ENCODE measurements at places on chromosomes 5 and 9.

DNA sequence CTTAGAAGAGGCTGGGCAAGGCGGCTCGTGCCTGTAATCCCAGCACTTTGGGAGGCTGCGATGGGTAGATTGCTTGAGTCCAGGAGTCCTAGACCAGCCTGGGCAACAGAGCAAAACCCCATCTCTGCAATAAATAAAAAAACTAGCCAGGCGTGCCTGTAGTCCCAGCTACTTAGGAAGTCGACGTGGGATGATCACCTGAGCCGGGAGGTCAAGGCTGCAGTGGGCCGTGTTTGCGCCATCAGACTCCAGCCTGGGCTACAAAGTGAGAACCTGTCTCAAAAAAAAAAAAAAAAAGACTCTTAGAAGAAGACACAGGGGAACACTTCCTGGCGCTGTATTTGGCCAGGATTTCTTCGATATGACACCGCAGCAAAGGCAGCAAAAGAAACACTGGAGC lies 23.7 kb upstream of the NRARP start:
- DNase-seq, result no peak

DNA sequence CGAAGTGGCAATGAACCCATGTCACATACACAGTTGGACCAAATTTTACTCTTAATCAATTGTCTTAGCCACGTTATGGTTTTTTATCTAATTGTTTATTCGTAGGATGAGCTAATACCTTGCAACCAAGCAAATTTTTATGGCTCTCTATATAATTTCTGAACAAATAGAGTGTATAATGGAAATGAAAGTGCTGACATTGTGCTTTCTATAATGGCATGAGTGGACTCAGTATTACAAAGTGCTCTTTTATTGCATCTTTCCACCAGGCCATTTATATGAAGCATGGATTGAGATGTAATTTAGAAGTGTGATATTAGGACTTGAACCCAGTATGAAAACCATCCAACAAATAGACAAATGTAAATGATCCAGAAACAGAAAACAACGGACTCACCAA lies 1096.0 kb downstream of the DTWD2 start:
- no peak for DNase-seq

DNA sequence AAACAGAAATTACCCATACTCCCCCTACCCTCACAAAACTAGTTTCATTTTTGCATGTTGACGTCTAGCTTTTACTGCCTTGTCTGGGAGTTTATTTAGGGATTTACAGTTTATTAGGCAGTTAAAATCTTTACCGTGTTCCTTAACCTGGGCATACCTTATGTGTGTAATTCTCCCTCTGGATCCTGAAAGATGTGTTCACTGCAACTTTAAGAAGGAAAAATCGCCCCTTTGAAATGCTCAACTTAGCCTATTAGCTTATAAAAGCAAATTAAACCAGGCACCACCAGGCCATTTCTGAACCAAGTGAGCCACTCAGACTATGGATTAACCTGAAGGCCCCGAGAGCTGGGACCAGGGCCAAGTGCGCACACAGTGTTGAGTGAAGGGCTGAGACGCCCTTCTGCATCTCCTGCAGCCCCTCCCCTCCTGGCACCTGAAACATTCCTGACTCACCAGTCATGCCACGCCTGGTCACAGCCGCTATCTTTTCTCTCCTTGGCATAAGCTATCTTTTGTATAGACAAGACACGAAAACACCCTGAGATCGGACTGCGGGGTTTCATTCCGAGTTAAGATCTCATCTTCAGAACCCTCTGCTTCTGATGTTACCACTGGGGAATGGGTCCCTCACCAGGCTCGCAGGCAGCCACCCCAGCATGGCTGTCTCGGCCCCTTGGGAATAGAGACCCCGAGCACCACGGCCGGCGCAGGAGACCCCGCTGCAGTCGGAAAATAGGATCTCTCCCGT lies 111.9 kb downstream of the ROR2 start:
- DNase-seq, result peak; percentile 63

- no peak for DNase-seq
Observed at GRCh38 chr5:104299998-104300706, 737.6 kb upstream of the NUDT12 start.

GRCh38 chr9:131677444-131678180 lies 62.3 kb downstream of the RAPGEF1 start:
- DNase-seq, result no peak

DNA sequence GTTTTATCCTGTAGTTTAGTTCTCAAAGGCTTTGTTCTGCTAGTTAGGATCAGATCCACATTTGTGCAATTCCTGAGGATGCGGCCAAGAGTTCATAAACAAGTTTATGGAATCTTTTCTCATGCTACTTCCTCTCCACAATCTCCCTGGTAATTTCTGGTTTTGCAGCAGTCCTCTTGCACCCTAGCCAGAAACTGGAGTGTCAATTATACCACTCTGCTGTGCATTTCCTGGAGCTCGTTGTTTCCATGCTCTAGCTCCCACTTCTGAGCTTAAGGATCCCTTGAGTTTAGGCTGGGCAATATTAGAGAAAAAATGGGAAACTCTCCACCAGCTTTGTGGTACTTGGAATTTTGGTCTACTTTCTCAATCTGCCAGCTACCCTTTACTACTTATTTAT lies 474.7 kb downstream of the DIRAS2 start:
- DNase-seq, result no peak

GRCh38 chr9:32218100-32218767 lies 166.2 kb upstream of the ACO1 start:
- DNase-seq, result no peak

GRCh38 chr5:57836921-57837320 lies 354.3 kb upstream of the ACTBL2 start:
- DNase-seq, result no peak

DNA sequence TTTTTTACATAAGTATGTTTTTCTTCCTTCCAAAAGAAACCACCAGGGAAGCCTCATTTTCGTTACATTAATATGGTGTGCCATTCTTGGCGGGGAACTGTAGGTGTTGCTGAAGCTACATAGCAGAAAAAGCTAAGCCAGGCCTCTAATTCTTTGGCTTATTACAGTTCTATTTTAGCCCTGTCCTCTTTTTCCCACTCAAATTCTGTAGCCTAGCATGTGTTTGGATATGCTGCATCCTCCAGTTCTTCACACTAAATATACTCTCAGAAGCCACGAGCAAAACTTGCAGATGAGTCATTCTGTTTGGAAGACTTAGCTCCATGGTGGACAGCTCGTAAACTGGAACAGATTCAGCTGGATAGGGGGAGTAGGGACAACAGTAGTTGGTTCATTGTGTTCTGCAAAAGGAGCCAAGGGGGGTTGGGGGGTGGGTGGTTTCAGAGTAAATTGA lies 369.4 kb downstream of the TMEM161B start:
- peak; percentile 10 for DNase-seq

DNA sequence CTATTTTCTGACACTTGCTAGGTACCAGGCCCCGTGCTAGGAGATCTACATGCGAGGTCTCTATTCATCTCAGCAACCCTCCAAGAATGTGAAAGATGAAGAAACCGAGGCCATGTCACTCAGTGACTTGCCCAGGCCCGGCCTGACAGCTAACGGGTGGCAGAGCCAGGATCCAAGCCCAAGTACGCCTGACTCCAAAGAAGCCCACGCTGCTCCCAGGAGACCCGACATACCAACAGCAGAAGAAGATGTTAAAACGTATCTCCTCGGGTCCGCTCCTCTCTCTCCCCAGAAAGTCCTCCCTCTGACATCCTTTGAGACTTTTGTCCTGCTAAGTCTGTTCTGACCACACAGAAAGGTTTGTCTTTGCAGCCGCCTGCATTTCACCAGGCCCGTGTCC lies 65.2 kb downstream of the CRB2 start:
- DNase-seq, result no peak

DNA sequence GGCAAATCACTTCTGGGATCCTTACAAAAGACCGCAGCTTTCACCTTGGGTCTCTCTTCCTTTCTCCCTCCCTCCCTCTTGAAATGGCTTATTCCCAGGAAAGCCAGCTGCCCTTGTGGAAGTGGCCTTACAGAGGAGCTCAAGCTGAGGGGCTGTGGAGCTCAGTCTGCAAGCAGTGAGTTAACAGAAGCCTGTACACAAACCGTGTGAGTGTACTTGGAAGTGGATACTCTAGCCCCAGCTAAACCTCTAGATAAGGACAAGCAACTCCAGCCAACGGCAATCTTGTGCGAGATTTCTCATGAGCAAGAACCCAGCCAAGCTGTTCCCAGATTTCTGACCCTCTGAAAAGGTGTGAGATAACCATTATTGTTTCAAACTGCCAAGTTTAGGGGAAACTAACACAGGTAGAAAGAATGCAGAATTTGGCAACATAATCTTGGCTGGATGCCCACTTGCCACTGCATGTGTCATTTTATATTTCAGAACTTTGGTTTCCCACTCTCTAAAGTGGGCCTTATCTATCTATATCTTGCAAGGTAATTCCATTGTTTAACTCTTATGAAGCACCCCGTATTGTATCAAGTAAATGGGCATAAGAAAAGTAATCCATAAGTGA lies 85.6 kb downstream of the CDH18 start:
- no peak for DNase-seq

DNA sequence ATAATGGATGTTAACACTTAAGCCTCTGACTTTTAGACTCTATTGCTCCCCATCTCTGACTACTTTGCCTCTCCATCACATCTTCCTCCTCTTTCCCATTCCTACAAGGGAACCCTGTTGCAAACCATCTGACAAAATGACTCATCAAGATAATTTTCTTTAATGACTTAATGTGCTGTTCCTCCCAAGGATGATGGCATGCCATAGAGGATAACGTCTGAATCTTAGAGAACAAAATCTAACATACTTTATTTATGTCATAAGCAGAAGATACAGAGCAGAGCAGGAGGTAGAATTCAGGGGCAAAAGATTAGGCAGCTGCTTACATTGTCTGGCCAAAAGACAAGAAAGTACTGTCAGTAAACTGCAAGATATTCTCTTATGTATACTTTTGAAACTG lies 76.8 kb downstream of the FGF10 start:
- no peak for DNase-seq
